ENCODE measurements at places on chromosomes 7 and 10.

- DNase-seq, result no peak
Measured at GRCh38 chr10:19756919-19757318, 59.3 kb upstream of the PLXDC2 start.

- DNase-seq, result no peak
Measured at GRCh38 chr7:154640917-154641316, 362.0 kb downstream of the PAXIP1 start.

DNA sequence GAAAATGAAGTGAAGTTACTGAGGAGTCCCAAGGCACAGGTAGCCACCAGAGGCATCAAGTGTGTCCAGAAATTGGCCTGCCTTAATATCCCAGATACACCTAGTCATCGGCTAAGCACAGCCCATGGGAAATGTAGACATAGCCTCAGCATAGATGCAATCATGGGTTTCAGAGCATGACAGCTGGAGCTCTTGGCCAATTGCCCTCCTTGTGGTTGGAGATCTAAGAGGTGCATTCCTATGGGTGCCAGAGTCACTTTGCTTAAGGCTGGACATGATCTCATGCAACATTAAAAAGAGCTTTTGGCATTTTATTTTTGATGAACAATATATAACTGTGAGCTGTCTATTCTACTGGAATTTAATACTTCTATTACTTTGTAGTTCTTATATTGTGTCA, 758.0 kb upstream of the LRRTM3 start:
- DNase-seq, result no peak

DNA sequence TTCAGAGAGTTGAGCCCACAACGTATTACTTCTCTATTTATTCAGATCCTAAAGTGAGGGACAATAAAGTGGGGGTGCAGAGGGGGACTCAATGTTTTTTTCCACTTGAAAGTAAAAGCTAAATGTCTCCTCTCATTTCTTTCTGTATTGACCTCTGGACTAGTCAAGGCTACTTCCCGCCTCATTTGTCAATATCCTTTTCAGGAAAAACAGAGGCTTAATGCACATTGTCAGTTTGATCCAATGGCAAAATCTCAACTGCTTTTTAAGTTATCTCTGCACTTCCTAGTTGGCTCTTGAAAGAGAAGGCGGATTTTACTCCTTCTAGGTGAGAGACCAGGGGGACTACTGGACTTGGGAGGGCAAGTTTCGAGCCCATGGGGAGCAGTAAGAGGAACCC, 56.4 kb downstream of the HIPK2 start:
- no peak for DNase-seq

- DNase-seq, result peak; percentile 82
Measured at GRCh38 chr10:101067356-101068083, 5.7 kb downstream of the KAZALD1 start.

- no peak for DNase-seq
Measured at GRCh38 chr7:45073786-45074527, 14.8 kb downstream of the NACAD start.

- no peak for DNase-seq
Measured at GRCh38 chr10:83545901-83546391, 593.4 kb upstream of the GHITM start.

DNA sequence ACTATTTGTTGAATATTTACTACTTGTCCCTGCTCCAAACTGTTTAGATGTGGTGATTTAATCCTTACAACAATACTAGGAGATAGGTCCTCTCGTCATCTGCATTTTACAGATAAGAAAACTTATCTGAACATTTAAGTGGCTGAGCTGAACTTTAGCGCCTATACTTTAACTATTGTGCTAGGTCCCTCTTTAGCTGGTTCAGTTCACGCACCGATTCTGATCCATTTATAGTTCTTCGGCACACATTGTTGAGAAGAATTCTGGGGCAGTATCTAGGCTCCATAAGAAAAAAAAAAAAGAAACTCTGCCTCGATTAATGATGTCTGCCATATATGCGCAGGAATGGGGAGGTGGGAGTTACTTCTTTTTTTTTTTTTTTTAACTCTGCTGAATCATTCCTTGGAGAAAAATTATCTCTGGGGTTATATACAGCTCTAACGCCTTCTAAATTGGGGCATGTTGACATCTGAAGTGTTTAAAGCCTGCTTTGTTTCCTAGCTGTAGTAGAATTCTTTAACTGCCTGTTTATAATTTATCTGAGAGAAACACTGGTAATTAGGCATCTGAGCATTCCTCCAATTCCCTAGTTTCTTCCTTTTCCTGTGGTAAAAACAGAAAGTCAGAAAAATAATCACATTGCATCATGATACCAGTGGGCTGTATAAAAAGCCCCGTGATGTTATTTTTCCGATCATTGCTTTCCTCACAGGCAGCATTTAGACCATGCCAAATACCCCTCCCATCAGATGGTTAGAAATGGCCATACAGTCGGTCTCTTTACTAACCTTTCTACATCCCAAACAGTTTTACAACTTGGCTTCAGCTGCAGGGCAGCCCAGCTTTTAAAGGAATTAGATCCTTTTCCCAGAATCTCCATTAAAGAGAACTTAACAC, 98.5 kb upstream of the KDM7A start:
- no peak for DNase-seq

- DNase-seq, result no peak
Measured at GRCh38 chr10:1084011-1084950, 28.1 kb downstream of the WDR37 start.

DNA sequence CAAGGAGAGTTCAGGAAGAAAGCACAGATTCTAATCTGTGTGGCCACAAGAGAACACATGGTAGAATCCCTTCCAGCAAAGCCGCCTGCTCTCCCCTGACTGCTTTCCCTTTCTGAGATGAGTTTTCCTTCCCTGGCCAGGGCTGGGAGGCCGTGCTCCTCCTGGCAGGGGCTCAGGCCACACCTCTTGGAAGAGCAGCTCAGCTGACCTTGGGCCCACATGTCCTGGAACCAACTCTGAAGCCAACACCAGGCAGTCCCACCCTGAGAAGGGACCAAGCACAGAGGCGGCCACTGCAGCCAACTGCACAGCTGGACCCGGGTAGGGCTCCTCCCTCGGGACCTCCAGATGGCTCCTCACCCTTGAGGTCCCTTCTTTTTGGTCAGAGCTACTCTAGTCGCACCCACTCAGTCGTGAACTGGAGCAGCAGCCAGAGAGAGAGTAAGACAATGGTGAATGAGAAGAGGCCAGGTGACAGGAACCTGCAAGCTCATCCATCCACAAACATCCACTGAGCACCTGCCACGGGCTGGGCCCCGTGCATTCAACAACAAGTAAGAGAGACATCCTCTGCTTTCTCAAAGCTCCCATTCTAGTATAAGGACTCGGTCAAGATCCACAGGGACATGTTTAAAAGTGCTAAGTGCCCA, 40.3 kb downstream of the FAM53B start:
- DNase-seq, result no peak

GRCh38 chr10:97192952-97193435, 7.2 kb upstream of the SLIT1 start:
- DNase-seq, result no peak

DNA sequence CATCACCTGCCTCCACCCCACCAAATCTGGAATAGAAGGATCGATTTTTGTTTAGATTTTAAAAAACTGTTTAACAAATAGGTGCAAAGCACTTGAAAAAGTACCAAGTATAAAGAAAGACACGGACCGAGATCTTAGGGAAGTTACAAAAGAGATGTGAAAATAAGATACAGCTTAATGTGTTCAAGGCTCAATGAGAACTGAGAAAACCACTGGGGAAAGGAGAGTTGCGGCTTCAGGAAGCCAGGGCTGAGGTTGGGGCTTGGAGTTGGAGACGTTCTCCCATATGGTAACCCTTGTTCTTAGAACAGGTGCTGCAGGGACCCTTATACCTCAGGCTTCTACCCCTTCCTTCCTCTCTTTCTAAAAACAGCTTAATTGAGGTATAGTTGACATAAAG, 140.2 kb downstream of the FANK1 start:
- DNase-seq, result no peak

GRCh38 chr10:97923057-97923456, 73.4 kb downstream of the GOLGA7B start:
- no peak for DNase-seq

- no peak for DNase-seq
Measured at GRCh38 chr7:44291066-44291732, 34.2 kb downstream of the CAMK2B start.

DNA sequence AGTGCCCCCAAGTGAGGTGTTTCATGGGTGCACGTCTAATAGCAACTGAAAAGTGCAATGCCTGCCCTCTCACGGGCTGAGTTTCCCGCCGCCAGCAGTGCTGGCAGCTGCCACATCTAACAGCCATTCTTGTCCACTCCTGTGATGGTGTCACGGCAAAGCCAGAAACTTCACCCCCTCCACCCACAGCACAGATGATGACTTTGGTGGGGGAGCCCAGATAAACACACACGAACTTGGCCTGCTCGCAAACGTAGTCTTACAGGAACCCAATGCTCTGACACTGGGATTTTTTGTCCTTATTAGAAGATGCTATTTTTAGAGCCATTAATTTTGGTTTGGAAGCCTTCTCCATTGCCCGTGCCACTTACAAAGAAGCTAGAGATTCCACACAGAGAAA, 26.7 kb downstream of the CPXM2 start:
- DNase-seq, result no peak

DNA sequence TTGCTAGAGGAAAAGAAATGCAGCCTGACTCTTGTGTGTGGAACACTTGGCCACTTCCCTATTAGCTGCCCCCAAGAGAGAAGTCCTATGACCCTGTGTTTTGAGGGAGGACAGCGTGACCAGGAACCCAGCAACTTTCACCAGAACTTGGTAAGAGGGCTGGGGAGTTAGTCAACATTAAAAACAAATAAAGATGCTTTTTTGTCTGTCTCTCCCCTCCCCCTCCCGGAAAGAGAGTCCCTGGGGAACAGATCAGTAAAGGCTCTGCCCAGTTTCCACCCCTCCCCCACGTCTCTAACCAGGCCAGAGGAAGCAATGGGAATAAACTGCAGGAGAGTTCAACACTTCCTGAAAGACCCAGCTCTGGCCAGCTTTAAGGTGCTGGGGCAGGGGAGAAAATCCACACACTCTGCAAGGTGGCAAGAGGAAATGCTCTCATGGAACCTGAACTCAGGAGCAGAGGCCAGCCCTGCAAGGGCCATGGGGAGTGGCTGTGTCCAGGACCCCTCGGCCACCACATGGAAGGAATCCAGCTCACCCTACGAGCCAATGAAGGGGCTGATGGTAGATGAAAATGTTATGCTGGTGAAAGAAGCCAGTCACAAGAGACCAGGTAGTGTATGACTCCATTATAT, 21.5 kb downstream of the SH3PXD2A start:
- no peak for DNase-seq

DNA sequence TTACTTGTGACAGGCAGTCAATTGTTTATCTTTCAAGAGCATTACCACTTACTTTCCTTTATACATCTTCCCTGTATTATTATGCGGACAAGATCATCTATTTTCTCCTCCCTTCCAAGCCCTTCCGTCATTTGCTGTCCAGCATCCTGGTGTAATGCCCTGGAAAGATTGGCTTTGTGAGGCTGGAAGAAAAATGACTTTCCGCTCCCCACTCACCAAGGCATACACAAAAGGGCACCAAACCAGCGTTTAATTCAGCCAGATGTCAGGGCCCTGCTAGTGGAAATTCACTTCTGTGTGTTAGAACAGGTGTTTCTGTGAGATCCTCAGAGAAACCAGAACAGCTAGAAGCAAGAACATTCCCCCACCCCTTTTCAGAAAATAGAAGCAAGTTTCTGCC, 128.1 kb upstream of the NANOS1 start:
- DNase-seq, result no peak

DNA sequence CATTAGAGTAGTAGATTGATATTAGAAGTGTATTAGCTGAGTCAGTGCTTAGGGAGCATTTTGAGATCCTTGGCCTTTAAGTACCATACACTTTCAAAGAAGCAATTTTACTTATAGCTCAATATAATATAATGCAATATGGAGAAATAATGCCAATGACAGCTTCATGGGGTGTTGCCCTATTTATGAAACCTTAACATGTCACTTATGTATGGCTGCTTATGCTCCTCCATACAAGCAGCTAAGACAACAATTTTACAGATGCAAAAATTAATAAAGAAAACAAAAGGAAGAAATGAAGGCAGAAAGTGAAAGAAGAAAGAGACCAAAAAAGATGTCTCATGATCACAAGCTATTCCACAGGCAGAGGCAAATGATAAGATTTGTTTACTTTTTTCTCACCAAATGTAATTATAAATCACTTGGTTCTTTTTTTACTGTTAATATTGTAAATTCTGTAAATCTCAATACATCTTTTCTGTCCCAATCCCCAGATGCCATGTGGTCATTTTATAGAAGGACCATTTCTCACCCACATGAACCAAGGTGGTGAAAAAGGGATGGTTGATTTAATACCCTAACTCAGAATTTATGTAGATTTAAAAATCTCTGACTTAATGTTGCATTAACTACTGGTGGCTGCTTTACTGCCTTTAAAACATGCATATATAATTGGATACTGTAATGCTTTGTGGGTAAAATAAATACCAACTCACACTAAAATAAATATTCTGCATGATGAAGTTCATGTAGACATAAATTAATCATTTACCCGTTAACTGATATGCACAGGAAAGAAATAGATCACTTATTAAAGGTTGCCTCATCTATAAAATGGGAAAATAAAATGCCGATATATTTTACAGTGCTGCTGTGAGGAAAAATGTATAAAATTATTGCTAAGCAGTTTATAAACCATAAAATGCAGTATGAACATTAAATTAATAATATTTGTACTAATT, 33.5 kb upstream of the RHOBTB1 start:
- no peak for DNase-seq

DNA sequence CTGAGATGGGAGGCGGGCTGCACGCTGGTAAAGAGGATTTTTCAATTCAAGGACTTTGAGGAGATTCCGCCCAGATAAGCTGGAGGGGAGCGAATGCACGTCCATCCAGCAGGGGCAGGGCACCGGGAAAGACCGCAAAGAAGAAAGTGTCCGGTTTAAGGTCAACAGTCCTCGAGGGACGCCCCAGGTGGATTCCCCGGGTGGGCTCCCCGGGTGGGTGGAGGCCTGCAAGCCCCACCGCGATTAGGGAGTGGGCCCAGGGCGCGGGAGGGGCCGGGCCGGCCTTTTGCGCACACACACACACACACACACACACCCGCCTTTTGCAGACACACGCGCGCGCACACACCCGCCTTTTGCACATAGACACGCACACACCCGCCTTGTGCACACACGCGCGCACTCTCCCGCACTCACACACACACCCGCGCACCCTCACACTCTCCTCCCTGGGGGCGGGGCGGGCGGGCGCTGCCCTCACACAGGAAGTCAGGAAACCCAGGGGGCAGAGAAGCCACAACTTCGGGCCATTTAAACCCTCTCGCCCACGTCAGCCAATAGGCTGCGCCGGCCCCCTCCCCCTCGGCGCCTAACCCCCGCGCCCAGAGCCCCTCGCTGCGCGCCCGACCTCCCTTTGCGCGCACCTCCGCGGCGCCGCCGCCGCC, 615 bp downstream of the ARHGAP12 start:
- DNase-seq, result peak; percentile 50

GRCh38 chr7:150666412-150666811, 19.1 kb upstream of the GIMAP2 start:
- DNase-seq, result no peak

GRCh38 chr10:75994357-75995040, 563.1 kb downstream of the LRMDA start:
- DNase-seq, result no peak

GRCh38 chr10:29039091-29039490, 249.8 kb upstream of the LYZL1 start:
- DNase-seq, result no peak

Data from CD4-positive, alpha-beta T cell treated with Interleukin-2 at 100 ng/mL for 4 hours (primary cell).